NCI-H1105 (cell line): ENCODE measurements at places on chromosomes 6 and 20.

GRCh38 chr6:164039954-164040375 lies 625.4 kb downstream of the QKI start:
- no peak for DNase-seq

- DNase-seq = no peak
These were observed 420.6 kb upstream of the MMS22L start for GRCh38 chr6:97703661-97704060.

- DNase-seq = no peak
These were observed 191.3 kb downstream of the ALDH8A1 start for GRCh38 chr6:134758621-134759020.

- DNase-seq = no peak
These were observed 7.5 kb downstream of the NFATC2 start for GRCh38 chr20:51535075-51535386.

DNA sequence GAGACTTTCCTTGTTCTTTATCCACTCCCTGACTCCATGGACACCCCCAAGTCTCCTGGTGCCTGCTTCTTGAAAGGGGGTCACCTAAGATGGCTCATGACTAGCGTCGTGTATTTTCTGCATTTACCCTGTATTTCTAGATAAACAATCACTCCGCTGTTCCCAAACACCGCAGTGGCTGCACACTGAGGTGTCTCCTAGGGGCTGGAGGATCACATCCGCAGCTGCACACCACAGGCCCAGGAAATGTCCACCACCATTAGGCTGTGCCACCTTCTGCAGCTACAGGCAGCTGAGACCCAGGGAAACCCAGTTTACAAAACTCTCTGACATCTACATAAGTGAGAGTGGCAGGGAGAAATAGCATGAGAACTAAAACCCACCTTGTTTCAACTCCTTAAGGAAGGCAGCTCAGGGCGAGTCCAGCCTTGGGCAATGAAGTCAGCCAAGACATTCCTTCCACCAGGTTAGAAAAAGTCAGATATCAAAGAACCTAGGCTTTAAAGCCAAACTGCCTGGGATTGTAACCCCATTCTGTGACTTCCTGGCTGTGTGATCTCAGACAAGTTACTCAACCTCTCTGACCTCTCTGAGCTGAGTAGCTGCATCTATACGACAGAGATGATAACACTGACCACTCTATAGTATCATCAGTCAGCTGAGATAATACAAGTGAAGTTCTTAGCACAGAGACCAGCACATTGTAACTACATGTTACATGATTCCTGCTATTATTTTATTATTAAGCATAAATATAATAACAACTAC lies 102.2 kb downstream of the SNX5 start:
- no peak for DNase-seq

- no peak for DNase-seq
These were observed 113.1 kb downstream of the FYN start for GRCh38 chr6:111759836-111760785.
